ENCODE measurements at places on chromosomes 6 and 20.
A peak's percentile ranks its signal among the peaks of the same experiment; 100 is the strongest.

- DNase-seq = peak; percentile 82
Observed at GRCh38 chr20:41316602-41317545, 657 bp downstream of the ZHX3 start.

- no peak for DNase-seq
Observed at GRCh38 chr20:63521602-63522001, 1.0 kb downstream of the PPDPF start.

- DNase-seq = no peak
Observed at GRCh38 chr6:10138917-10139316, 276.0 kb downstream of the TFAP2A start.

- no peak for DNase-seq
Observed at GRCh38 chr6:73369563-73369962, at the start of gene OOEP. Gene OOEP (minus strand): TSS chr6:73369897. CDS start chr6:73369792, 105 bp downstream.

DNA sequence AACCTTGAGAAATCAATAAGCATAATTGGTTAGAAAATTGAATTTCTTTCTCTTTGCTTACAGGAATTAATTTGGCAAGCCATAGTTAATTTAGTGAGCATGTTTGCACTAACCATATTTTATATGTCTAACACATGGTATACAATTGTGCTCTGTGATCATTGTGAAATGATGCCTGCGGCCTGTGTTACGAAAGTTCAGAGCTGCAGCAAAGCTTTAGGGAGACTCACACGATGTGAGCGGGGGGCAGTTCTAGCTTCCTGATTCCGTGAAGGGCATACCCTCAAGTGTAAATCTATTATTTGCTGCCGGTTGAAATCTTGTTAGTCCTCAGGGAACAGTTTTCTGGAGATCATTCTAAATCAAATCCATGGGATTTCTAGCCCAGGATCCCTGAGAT lies 25.5 kb upstream of the ADTRP start:
- DNase-seq = no peak

DNA sequence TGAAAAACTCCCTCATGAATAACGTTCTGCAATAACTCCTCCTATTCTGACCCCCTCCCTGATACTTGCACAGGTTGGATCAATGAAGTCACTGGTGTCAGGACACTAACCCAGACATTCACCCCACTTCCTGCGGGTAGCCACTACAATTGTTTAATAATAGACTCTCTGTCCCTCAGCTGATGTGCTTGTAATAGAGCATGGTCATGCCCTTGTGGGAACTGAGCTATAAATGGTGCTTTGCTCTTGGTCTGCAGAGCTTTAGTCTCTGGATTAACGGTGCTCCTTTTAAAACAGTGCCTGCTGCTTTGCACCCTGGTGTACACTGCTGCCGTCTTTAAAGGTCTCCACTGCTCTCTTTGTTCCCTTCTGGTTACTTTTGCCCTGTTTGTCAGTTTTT lies 127.3 kb downstream of the BACH2 start:
- no peak for DNase-seq

DNA sequence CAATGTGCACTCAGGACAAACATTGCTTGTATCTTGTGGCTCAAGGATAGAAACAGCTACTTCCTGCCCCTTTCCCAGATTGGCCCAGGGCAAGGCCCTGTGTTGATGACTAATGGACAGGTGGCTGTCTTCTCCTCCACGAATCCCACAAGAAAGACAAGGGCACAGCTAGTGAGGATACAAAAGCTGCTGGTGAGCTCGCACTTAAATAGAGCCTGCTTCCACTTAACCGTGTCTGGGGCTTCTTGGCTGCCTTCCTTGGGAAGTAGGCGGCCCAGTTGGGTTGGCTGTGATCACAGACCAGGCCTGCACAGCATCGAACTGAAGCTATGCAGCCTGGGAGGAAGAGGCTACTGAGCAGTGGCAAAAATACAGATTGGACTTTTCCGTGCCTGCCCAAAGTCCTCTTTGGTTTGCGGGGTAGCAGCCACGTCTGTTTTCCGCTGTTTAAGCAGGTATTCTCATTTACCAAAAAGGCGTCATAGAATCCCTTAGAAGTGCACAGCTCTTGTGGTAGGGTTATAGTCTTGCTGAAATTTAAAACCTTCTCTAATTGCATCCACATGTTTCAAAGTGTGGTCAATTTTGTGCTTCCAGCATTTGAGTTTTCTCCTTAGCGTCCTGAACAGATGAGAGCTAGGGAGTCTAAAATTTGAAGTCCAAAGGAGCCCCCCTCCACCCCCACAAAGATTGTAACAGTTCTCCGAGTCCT lies 23.0 kb upstream of the NAA20 start:
- DNase-seq = no peak

DNA sequence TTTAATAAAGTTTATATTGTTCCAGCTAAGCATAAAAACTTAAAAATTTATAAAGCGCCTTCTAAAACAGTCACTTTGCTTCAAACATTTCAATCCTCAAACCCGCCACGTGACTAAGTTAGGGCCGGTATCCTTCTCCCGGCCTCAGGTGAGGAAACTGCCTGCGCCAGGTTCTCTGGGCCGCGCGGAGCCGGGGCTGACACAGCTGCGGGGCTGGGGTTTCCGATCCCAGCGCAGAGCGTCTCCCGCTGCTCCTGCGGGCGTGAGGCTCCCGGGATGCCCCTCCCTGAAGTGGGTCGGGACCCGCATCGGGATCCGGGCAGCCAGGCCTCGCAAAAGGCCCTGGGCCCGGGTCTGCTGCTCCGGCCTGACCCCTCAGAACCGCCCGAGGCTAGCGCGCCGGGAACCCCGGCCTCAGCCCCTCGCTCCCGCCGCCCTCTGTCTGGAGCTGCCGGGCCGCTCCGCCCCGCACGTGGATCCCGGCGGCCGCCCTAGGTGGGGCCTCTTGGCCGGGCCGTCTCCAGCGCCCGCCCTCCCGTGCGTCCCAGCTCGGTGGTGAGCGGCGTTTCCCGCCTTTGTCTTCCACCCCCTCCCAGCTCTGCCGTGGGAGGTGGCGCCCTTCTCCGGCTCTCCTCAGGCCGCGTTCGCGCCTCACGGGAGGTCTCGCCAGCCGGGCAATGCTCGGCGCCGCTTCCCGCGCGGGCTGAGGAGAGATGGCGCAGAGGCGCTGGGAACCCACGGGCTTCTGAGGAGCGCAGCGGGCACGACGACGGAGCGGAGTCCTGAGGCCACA lies 267.9 kb downstream of the DLL1 start:
- DNase-seq = no peak
